Activated T-cell treated with anti-CD3 and anti-CD28 coated beads, Interleukin-2, amount 50 U/mL, for 48 hours (primary cell): ENCODE measurements at places on chromosomes 12 and 14.
A peak's percentile ranks its signal among the peaks of the same experiment; 100 is the strongest.

DNA sequence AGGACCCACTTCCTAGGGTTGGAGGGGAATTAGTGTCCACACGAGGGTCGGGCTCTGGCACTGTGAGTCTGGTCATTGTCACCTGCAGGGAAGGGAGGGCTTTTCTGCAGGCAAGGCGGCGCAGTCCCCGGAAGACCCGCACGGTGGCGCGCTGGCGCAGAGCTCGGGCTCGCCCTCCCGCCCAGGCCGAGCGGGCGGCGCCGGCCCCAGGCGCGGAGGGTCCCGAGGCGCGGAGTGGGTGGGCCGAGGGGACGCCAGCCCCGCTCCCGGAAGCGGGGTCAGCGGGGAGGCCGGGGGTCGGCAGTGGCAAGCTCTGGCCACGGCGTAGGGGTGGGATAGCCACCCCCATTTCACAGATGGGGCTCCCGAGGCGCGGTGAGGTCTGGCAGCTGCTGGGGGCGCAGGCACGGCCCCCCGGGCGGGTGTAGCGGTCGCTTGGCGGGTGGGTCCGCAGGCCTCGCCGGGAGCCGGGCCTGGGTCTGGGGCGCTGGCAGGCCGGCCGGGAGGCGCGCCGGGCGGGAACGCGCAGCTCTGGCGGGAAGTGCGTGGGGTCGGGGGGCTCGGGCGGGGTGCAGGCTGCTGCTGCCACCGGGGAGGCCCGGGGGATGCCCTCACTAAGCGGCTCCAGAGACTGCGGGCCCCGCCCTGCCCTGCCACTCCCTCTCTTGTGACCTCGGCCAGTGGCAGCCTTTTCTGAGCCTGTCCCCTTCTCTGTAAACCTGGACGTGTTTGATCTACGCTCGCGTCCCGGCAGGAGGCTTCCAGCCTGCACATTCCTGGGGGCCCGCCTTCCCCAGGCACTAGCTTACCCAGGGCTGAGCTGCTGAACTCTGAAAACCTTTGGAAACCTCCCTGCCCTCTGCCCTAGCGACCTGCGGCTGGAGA lies 46.1 kb downstream of the CYP46A1 start:
- peak; percentile 86 for DNase-seq

GRCh38 chr14:101731187-101732080 lies 30.1 kb upstream of the PPP2R5C start:
- DNase-seq: peak; percentile 87

DNA sequence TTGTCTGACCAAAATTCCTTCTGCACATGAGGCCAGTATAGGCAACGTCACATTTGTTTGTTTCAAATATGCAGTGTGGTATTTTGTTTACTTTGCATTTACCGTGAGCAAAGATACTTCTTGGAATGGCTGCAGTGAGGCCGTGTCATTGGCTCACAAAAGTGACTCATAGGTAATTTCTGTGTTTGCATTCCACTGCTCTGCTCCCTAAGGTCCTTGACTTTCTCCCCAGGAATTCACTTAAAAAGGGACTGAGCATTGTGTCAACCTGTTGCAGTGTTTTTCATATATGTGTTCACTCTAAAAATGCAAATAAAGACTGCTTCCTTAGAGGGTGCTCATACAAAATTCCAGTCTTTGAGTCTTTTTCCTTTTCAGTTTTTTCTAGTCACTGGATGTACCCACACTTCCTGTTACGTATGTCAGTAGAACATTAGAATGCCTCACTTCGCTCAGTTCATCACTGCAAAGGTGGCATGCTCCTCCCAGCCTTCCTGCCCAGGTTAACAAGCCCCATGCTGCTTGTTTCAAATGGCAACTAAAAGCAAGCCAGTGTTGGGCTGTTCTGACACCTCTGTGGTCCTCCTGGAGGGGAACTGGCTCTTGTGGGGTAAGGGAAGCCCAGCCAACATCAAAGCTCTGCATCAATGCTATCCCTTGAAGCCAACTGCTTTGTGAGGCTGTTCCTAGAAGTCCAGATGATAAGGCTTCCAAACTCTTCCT lies 9.1 kb downstream of the C12orf76 start:
- no peak for DNase-seq

DNA sequence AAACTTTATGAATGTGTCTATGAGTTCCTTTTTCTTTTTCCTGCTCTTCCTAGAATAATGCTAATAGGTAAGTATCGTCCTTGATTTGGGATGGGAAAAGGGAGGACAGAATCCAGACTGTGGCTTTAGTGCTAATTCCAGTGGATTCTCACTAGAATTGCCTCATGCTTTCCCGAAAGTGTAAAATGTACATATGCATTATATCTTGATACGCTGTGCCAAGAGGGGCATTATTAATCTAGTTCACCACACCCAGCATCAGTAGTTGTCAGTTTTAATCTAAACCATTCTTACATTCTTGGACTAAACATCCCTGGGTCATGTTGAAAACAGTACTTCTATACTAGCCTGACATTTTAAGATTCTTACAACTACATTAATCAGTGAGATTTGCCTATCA lies 49.3 kb downstream of the GCH1 start:
- no peak for DNase-seq

DNA sequence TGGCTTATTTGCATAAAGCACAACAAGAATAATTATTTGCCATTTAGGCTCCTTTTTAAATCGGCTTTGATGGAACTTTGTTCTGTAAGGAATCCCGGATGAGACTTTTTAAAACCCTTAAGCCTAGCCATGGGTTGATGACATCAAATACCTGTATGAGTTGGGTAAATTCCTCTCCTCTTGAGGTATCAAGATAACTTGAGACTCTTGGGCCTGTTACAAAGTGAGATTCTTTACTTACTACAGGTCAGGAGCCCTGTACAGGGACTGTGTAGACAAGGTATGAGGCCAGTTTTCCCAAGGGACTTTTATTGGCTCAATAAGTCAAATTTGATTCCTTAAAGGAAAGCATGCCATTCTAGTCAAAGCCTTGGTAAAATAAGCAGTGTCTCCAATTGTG lies 68.8 kb downstream of the HSD17B6 start:
- DNase-seq: no peak

- DNase-seq: no peak
Observed at GRCh38 chr14:91897106-91897701, 29.9 kb upstream of the TC2N start.

GRCh38 chr14:102927878-102928411 lies 5.5 kb downstream of the AMN start:
- DNase-seq: no peak

- DNase-seq: no peak
Observed at GRCh38 chr14:56206596-56206995, 88.4 kb downstream of the PELI2 start.

DNA sequence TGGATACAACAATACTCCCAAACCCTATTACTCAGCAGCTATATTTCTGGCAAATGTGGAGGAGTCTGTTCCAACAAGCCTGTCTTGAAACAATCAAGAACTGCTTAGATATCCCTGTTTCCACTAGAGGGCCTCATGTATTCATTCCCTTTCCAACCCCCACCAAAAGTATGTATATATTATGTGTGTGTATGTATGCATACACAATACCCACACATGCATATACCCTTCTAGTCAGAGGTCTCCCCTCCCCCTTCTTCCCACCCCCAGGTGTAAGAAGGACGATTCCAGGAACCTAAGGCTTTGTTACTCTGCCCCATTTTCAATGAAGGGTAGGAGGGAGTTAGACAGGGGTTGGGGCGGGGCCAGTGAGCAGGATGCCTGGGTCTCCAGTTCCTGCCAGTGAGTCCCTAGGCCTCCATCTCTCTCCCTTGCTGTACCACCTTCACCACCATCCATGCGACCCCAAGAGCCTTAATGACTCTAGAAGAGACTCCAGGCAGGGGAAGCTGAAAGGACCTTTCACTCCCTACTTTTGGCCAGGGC lies at the start of gene DGKA:
Gene DGKA, plus strand, starts transcription at position 392 of the 546 bp plus-strand sequence. CDS start 5,342 bp downstream, outside the sequence.
- DNase-seq: peak; percentile 89

- DNase-seq: no peak
Observed at GRCh38 chr14:20798318-20798717, 4.3 kb downstream of the RNASE1 start.

- no peak for DNase-seq
Observed at GRCh38 chr14:59939828-59940227, 19.9 kb downstream of the LRRC9 start.

DNA sequence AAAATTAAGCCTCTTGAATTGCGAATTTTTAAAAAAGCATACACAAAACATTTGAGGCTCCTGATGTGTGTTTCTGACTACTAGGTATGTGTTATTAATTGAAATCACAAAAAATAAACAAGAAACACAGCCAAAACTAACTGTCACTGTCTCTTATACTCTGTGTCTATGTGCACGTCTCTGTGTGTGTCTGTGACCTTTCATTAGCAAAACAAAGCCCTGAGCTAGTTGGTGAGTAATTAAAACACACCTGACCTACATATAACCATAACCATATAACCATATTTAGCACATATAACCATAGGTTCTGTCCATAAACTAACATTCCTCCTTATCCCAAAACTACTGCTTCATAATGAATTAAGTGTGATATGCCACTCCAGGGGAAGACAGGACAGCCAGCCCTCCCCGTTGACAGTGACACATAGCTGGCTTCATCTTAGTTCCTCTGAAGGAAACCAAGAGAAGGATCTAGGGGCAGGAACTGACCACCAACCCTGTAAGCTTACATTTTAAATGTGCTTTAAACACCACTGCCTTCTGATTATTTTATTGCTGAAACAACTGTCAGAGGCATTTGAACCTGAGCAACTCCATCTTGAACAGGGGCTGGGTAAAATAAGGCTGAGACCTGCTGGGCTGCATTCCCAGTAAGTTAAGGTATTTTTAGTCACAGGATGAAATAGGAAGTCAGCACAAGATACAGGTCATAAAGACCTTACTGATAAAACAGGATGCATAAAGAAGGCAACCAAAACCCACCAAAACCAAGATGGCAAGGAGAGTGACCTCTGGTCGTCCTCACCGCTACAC lies 106.7 kb downstream of the PPP2R5E start:
- no peak for DNase-seq

GRCh38 chr14:29005647-29006046 lies 239.1 kb downstream of the FOXG1 start:
- DNase-seq: no peak

DNA sequence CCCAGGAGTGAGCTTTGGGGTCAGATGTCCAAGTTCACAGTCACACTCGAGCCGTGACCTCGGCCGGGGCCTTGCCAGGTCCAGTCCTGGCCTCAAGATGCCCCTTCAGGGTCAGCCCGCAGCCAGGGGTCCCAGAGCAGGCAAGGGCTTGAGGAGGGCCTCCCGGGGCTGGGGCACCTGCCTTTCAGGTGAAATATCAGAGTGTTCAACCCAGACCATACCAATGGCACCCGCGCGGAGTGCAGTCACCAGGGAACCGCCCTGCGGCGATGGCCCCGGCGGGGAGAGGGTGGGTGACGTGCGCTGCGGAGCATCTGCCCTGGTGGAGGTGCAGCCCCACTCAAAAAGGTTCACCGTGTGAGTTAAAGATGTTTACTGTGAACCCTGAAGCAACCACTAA lies 16.9 kb downstream of the LRCOL1 start:
- no peak for DNase-seq

DNA sequence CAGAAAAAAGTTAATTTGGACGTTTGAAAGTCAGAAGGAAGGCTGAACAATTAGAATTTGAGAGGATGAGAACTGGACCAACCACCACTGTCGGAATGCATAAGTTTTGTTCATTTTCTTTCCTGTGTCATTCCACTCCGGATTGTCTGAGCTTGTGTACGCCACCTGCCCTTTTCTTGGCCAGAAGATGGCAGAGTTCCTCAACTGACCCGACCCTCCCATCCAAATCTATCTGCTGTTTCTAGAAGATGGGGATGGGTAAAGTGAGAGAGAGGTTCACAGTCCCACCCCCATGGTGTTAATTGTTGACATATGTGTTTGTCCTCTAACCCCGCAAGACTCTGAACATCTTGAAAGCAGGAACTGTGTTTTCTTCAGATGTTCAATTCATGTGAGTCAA lies 388.0 kb downstream of the VRK1 start:
- no peak for DNase-seq

DNA sequence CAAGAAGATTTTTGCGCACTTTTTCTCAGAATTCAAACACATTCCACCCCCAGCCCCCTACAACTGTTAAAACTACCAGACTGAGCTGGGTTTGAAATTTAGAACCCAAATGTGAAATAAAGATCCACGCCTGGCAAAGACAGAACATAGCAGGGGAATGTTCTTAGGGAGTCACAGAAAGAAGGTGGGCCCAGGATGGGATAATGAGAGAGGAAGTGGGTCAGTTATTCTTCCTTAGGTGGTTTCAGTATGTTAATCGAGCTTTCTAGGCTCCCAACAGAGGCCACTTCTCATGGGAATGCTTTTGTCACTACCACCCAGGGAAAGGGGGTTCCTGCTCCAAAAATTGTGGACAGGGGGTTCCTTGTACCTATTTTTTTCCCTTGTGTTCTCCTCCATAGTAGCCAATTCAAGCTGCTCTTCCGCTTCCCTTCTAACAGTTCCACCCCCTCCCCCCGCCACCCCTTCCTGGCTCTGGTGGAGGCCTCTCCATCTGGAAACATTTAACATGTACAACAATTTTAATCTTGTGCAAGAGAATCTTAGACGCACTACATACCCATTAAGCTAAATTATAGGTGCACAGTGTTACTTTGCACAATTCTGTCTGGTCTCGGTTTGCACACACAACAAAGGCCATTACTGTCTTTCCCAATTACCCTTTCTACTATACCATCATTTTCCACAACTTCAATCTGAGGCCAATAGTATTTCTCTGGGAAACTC lies 218.1 kb downstream of the MON2 start:
- DNase-seq: no peak
